ENCODE measurements at places on chromosomes 11 and 22.

DNA sequence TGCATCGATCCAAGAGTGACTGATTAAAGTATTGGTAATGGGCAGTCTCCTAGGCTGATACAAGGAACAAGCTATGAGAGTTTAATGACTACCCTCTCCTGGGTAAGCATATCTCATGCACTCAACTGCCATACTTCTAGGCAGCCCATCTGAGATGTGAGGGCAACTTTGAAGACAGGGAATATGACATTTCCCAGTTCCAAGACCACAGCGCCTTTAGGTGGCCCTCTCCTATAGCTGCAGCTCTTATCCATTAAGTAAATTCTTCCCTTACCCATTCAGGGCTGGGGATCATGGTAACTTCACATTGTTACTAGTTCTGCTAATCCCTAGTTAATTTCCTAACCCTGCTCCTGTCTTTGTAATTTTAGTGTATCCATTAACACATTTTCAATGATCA is 157.3 kb upstream of the CTSC start:
- no peak for DNase-seq

- DNase-seq, result peak; percentile 36
Observed at GRCh38 chr11:92931746-92932422, 37.6 kb upstream of the MTNR1B start.

GRCh38 chr11:1298695-1299492 is 10.5 kb downstream of the TOLLIP start:
- DNase-seq, result no peak

GRCh38 chr22:16800358-16800757 is 24.9 kb downstream of the XKR3 start:
- no peak for DNase-seq

DNA sequence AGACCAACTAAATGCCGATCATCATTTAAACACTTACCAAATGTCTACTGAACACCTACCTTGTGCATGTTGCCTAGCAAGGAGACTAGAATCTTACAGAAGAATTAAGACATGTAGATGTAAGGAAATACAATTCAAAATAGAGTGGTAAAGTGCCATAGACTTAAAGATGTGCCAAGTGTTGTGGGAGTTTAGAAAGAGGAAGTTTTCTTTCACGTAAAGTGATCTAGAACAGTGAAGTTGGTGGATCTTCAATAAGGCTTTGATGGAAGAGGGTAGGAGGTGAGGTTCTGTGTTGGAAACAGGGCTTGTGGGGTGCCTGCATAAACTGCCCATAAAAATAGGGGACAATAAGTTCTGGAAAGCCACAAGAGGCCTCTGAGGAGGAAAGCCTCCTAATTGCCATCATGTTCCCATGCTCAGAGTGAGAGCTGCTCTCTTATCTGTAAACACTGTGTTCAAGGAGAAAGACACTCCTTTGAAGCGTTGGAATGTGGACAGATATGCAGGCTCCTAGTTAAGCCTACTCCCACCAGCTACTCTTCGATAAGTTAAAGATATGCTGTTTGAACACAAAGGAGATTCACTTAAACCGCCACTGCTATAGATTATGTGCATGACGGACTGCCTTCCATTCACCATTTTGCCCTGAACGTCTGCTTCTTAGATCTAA is 66.7 kb downstream of the HSD17B12 start:
- no peak for DNase-seq

GRCh38 chr11:4665424-4665823 is 21.6 kb downstream of the OR51E1 start:
- no peak for DNase-seq

DNA sequence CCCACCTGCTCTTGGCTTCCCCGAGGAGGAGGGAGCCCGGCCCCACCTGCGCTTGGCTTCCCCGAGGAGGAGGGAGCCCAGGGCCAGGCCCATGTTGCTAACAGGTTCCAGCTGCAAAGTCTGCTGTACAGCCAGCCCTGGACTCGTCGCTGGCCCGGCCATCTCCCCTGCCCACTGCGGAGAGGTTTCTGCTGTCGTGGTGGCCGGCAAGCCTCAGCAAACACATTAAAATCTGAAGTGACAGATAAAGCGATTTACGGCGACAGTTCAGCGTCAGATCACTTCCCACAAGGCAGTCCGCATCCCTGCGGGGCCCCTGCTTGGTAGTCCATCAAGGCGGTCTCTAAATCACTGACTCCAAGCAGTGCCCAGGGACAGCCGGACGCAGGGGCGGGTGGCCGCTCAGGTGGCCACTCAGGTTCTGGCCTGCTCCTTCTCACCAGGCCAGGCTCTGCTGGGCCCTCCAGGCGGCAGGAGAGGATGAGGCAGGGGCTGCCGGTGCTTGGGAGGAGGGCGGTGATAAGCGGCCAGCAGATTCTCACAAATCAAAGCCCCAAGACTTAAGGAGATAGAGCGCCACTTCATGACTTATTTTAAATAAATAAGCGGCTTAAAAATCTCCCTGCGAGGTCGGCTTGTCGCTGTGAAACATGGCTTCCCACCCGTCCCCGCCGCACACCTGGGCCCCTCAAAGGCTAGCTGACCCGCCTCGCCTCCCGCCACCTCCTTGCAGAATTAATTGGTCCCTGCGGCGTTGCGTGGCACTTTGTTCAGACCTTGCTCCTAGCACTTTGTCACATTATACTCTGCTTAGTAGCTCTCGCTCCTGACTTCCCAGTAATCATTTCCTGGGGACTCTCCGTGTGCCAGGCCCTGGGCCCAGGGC is 21.1 kb downstream of the MACROD1 start:
- no peak for DNase-seq

DNA sequence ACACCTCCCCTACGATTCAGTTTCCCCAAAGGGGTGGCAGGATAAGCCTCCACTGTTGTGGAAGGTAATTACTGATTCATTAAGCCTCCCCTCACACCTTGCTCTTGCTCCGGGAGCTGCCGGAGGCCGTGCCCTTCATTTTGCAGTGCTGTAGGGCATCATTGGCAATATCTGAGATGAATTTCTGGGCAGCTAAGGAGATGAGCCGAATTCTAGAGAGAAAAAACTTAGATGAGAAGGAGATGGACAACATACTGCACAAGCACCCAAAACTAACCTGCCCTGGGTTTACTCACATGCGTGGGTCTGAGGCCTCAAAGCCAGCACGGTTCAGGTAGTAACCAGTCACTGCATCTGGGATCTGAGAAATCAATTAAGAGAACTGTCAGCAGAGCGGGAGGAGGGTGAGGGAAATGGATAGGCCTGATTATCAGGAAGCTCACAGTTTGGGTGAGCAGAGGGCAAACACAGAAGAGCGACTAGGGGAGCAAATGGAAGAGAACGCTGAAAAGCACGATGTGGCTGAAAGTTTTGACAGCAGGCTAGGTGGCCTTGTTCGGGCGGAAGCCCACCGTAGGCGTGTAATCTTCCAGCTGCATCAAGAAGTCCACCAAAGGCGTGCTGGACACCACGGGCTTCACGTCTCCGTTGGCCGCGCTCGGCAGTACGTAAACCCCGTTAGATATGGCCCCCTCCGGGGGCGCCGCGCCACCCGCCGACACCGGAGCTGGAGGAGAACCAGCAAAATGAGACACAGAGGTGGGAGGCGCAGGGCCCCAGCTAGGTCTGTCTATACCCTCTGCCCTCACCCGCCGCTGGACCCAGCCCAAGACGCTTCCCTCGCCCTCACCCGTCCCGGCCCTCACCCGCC is 689 bp downstream of the TAF10 start:
- no peak for DNase-seq

- DNase-seq, result no peak
Observed at GRCh38 chr22:37894939-37895670, 11.0 kb upstream of the MICALL1 start.

- DNase-seq, result no peak
Observed at GRCh38 chr11:62554387-62555167, 8.0 kb upstream of the AHNAK start.

DNA sequence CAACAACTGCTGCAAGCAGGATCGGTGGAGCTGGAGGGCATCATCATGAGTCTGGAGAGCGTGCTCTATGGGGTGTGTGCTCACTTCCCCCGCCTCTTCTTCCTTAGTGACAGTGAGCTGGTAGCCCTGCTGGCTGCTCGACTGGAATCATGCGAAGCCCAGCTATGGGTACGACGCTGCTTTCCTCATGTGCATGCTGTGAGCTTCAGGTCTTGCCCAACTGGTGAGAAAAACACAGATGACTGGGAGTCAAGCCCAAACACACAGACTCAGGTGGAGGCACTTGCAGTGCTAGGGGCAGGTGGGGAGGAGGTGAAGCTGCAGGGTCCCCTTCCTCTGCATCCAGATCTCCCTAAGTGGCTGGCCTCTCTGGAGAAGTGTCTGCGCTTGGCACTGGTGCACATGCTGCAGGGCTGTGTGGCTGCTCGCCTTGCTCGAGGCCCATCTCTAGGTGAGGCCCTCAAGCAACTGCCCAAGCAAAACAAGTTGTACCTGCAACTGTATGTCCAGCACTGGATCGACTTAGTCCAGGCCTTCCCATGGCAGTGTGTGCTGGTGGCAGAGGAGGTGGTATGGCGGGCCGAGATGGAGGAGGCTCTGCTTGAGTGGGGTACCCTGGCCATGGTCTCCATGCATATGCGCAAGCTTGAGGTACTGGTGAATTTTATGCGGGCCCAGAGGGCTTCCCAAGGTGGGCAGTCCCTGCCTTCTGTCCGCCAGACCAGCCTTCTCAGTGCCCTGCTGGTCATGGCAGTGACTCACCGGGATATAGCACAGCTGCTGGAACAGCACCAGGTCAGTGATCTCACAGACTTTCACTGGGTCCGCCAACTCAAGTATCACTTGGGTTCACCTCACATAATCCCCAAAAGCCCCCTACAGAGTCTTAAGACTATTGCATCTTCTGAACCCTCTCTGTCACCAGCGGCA is 48.1 kb downstream of the DNHD1 start:
- peak; percentile 37 for DNase-seq

DNA sequence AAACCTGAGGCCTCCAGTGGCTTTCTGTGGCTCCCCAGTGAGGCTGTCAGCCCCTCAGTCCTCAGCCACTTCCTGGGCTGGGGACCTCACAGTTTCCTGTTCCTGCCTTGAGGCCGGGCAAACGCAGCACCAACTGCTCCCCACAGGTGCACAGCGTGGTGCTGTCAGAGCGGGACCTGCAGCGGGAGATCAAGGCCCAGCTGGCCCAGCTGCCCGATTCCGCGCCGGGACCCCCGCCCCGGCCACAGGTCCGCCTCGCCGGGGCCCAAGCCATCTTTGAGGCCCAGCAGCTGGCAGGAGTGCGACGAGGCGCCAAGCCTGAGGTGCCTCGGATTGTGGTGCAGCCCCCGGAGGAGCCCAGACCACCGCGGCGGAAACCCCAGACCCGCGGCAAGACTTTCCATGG is 5.4 kb downstream of the TBC1D10C start:
- no peak for DNase-seq

DNA sequence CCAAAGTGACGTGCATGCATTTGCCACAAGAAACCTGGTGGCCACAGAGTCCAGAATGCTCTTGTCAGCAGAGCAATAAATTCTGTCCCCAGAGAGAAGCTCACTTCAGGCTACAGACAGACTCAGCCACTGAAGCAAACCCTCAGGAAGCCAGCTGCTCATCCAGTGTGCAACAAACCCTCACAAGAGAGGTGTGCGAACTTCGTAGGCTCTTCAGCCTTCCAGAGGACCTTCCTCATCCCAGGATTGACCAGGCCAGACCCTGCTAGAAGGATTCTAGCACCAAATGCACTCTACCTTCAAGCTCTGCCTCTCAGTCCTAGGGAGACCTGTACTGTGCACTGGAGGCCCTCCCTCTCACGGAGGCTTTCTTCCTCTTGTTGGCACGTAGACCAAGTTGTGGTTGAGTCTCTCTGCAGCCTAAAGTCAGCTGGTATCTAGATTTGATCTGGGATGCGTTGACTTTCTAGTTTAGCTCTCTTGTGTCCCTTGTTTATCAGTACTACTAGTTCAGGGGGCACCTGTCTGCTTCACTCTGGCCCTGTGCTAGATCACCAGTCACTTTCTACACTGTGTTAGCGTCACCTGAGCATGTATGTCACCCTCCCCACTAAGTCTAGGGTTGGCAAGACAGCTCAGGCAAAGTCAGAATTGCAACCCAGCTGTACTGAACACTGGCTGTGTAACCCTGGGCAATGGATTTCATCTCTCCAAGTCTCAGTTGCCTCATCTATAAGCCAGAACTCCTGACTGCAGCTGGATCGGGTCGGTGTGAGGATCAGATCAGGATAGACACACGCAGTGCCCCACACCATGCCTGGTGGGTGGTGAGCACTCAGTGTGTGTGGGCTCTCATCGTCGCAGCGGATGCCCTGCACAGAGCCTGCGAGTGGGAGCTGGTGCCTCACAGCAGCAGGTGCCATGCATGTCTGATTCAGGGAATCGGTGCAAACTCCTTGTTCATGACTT is 22.1 kb upstream of the TMPRSS13 start:
- no peak for DNase-seq

- DNase-seq, result no peak
Observed at GRCh38 chr11:2914455-2915195, 14.6 kb downstream of the PHLDA2 start.

DNA sequence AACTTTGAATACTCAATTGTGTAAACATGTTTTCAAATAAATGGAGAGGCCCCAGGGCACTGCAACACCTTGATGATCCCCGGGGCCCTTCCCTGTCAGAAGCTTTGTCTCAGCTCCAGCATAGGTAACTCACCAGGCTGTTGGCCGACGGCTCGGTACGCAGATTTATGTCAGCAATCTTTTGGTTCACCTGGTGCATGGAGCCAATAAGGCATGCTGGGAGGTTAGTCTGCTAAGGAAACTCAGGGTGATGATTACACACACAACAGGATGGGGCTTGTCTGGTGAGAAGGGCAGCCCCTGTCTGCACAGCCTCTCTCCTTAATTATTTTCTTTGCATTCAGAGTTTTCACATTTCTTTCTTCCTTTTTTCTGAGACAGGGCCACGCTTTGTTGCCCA is 10.8 kb downstream of the FAM227A start:
- DNase-seq, result no peak

DNA sequence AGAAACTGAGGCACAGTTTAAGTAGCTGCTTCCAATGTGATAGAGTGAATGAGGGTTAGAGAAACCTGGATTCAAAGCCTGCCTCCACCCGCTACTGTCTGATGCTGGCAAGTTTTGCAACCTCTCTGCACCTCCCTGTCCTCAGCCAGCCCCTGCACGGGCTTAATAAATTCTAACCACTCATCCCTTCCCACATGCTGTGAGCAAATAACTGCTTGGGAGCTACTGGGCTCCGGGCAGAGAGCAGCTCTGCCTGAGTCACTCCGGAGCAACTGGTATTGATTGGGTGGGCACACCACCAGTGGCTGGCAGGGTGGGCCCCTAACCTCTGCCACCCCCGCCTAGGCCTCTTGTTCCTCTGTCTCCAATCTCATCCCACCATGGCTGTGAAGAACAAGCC is 104.3 kb upstream of the SYT13 start:
- peak; percentile 64 for DNase-seq

- DNase-seq, result no peak
Observed at GRCh38 chr22:31578171-31578570, 81.8 kb downstream of the SFI1 start.

GRCh38 chr11:1090600-1091331 is 16.1 kb downstream of the MUC2 start:
- no peak for DNase-seq

All from HT1080 (cell line).